ENCODE measurements at places on chromosomes 4 and X. TPM values are rescaled to one million over a fixed set of nuclear protein-coding genes. Genes with fewer than 3 reads are reported as not detected.

Gene IGSF1
- not detected for total RNA-seq

Gene GYPA
- total RNA-seq = not detected

Gene CCSER1
- total RNA-seq = 0.20 TPM

Gene ZNF185
- total RNA-seq = 0.96 TPM

Gene CFAP299
- total RNA-seq = not detected

Gene ITM2A
- 106 TPM for total RNA-seq

Gene MTNR1A
- not detected for total RNA-seq

Gene DOCK11
- 50.1 TPM for total RNA-seq

Gene HTN3
- total RNA-seq = not detected

Gene MAGEA3
- not detected for total RNA-seq

Gene SNCA
- 0.44 TPM for total RNA-seq

Gene KLHL13
- total RNA-seq = 0.11 TPM

Gene POU3F4
- total RNA-seq = not detected

Gene SCRG1
- not detected for total RNA-seq

Measured in CD8-positive, alpha-beta memory T cell (primary cell).